ENCODE measurements at places on chromosomes 4 and X.

- DNase-seq, result no peak
Observed at GRCh38 chr4:11564021-11564420, 135.3 kb upstream of the HS3ST1 start.

- DNase-seq, result no peak
Observed at GRCh38 chr4:108355186-108355901, 186.6 kb upstream of the LEF1 start.

DNA sequence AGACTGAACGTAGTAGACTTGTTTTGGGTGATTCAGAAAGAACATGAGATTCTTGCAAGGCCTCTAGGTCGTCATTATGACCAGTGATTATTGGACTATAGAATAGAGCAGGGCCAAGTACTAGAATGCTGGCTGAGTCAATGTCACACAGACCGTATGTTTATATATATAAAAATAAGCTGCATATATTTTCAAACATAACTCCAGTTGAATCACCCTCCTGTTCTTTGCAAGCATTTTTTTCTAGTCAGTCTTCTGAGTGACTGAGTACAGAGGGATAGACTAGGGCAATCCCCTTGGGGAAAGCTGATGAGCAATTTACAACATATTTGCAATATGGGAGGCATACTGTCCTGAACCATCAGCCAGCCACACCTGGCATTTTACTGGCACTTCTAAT is 48.4 kb upstream of the PRPS1 start:
- no peak for DNase-seq

GRCh38 chr4:4574792-4575191 is 32.9 kb upstream of the STX18 start:
- DNase-seq, result peak; percentile 35

- DNase-seq, result no peak
Observed at GRCh38 chr4:8157944-8158709, 486 bp downstream of the ABLIM2 start.

GRCh38 chrX:13254076-13254785 is 65.6 kb downstream of the ATXN3L start:
- peak; percentile 5 for DNase-seq

DNA sequence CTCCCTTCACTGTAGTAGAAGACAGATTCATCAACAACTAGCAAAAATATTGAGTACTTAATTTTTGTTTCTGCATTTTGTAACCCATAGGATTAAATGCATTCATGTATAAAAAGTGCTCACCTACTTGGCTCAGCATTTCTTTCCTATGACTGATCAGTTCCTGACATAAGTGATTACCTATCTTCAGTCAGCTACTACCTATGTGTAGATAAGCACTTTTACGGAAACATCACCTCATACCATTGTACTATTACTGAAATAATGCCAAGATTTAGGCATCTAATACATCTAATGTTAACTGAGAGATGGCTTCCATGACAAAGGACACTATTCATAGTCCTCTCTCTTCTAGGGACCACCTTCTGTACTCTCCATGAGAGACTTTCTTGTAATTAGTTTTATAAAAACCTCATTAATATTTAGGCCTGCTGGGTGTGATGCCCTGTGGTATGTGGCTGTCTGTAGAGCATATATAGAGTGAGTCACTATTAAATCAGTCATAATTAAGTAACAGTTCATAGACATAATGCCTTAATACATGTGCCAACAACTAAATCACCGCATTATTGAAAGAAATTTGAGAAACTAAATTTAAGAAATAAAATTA is 147.0 kb downstream of the PDGFC start:
- no peak for DNase-seq

DNA sequence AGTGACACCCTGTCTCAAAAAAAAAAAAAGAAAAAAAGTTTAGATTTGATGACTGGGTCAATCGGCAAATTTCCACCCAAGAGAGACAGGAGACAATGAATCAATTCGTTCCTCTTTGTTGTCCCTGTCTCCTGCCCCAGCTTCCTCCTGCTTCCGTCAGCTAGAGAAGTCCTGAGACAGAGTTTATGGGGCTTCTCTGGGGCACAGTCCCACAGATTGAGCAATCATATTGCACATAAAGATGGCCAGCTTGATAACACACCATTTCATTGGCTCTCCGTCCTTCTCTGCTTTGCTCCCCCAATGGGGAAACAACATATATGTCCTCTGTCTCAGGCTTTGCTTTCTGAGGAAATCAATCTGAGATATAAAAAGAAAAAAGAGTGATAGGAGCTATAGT is 78.4 kb upstream of the FUNDC1 start:
- DNase-seq, result no peak

GRCh38 chr4:152499344-152499743 is 36.5 kb downstream of the FBXW7 start:
- no peak for DNase-seq

- no peak for DNase-seq
Observed at GRCh38 chrX:107707866-107708265, 67.7 kb downstream of the TSC22D3 start.

GRCh38 chr4:162557516-162558106 is 393.8 kb upstream of the FSTL5 start:
- no peak for DNase-seq

All from BE2C (cell line).